ENCODE measurements at places on chromosomes 3 and 15. TPM values are rescaled to one million over a fixed set of nuclear protein-coding genes. Genes with fewer than 3 reads are reported as not detected.
A peak's percentile ranks its signal among the peaks of the same experiment; 100 is the strongest.

DNA sequence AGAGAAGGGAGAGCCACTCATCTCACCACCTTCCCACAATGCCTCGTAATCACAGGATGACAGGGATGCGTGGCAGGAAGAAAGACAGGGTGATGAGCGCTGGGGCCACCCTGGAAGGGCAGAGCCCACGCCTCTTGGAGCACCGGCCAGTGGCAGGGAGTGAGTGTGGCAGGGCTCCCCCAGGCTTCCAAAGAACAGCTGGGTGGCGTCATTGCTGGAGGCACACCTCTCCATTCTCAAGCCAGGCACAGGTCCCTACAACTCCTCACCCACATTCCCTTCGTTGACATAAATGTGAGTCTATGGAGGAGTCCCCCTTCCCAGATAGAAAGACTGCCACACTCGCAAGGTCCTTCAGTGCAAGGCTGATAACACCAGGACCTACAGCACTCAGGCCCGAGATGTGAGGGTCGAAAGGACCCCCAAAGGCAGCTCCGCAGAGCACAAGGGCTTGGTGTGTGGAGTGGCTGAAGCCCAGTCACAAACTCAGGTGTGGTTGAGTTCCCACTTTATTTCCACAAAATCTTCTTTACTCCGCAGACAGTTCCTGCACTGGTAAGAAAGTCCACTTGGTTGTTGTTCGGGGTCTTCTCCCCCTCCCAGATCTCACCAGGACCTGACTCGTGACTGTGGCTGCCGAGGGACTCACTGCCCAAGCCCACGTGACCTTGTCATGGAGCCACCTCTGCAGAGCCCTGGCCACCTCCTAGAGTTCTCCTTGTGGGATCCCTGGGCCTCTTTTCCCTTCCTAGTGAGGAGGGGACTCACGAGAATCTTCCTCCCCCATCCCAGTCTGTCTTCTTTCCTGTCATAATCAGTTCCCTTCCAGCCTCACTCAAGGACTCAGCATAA, 22.4 kb upstream of the CORO2B start:
- H3K4me1 ChIP-seq: no peaks in the 10 kb centered on the region
- no peak overlapping the region for H3K4me3 ChIP-seq
- peaks cover 15% of the 10 kb centered on the region for H3K27me3 ChIP-seq
- no peak for DNase-seq

GRCh38 chr3:112519424-112520001, 20.2 kb upstream of the BTLA start:
- H3K4me3 ChIP-seq: no peak overlapping the region
- no peaks in the 10 kb centered on the region for H3K36me3 ChIP-seq
- no peak overlapping the region for H3K27ac ChIP-seq
- no peaks in the 10 kb centered on the region for H3K27me3 ChIP-seq
- peak; percentile 54 for DNase-seq

DNA sequence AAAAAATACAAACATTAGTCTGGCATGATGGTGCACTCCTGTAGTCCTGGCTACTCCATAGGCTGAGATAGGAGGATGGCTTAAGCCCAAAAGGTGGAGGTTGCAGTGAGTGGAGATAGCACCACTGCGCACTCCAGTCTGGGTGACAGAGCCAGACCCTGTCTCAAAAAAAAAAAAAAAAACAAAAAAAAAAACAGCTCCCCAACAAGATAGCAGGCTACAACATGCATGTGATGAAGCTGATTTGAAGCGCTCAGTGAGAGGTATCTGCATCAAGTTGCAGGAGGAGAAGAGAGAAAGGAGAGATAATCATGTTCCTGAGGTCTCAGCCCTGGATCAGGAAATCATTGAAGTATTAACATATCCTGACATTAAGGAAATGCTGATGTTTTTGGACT, 608 bp upstream of the PPCDC start:
- no peak overlapping the region for H3K4me3 ChIP-seq
- no peak overlapping the region for H3K27ac ChIP-seq
- peaks cover 5% of the 10 kb centered on the region for H3K4me1 ChIP-seq
- H3K27me3 ChIP-seq: no peaks in the 10 kb centered on the region

DNA sequence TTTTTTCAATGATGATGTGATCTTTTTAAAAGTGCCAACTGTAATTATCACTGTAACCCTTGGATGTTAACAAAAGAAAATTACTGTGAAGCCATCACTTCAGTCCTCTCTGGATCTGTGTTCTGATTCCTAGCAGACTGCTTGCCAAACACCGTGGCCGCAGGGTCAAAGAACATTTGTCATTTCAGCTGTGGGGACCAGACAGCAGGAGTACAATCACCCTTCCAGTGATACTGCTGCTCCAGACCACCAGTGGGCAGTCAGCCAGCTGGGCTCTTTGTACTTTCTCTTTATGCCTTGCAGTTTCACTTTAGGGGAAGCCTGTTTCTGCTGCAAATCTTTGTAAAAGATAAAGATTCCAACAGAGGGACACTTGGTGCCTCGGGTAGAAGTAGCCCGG, 770.0 kb downstream of the GRM7 start:
- no peaks in the 10 kb centered on the region for H3K27me3 ChIP-seq
- H3K27ac ChIP-seq: no peak overlapping the region

DNA sequence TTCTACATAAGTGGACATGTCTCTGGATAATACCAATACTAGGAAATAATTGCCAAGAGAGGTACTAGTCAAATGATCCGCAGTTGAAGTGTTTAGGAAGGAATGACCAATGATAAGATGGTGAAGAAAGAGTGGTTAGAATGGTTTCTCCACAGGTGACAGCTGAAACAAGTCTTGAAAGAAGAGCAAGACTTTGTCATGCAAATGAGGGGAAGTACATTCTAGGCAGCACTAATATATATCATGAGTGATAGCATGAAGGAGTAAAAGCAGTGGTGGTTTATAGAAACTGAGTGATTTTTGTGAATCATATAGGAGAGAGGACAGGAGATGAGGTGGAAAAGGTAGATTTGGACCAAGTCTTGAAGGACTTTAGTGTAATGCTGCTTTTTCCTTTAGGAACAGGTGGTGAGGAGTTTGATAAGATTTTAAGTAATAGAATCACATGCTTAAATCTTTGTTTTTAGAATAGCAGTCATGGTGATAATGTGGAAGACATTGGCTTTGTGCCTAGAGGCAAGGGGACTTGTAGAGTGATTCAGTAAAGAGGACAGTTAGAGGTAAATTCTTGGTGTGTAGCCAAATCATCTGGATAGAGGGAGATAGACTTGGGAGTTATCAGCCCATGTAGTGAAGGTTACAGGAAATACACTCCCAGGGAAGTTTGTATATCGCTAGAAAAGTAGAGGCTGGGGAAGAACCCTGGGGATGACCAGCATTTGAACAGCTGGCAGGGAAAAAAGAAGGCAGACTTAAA, 31.9 kb downstream of the SLMAP start:
- H3K27ac ChIP-seq: no peak overlapping the region
- peaks cover 8% of the 10 kb centered on the region for H3K4me1 ChIP-seq
- DNase-seq: no peak
- H3K36me3 ChIP-seq: no peaks in the 10 kb centered on the region
- no peaks in the 10 kb centered on the region for H3K27me3 ChIP-seq

- H3K27ac ChIP-seq: peak overlapping the region; percentile 42
- H3K36me3 ChIP-seq: no peaks in the 10 kb centered on the region
- H3K27me3 ChIP-seq: no peaks in the 10 kb centered on the region
These were observed 65.6 kb downstream of the MAP2K5 start for GRCh38 chr15:67607959-67608637.

GRCh38 chr15:28881600-28881999, 4.2 kb upstream of the APBA2 start:
- H3K27me3 ChIP-seq: peaks cover 14% of the 10 kb centered on the region
- no peak overlapping the region for H3K27ac ChIP-seq
- no peaks in the 10 kb centered on the region for H3K36me3 ChIP-seq
- H3K4me1 ChIP-seq: no peaks in the 10 kb centered on the region
- no peak for DNase-seq

GRCh38 chr3:152941859-152942258, 106.9 kb downstream of the P2RY1 start:
- H3K36me3 ChIP-seq: no peaks in the 10 kb centered on the region
- H3K4me3 ChIP-seq: no peak overlapping the region
- peaks cover 3% of the 10 kb centered on the region for H3K4me1 ChIP-seq
- H3K27ac ChIP-seq: peak overlapping the region; percentile 48

- H3K4me1 ChIP-seq: no peaks in the 10 kb centered on the region
- no peaks in the 10 kb centered on the region for H3K36me3 ChIP-seq
- H3K27ac ChIP-seq: no peak overlapping the region
These were observed 402.1 kb upstream of the SUCLG2 start for GRCh38 chr3:68056556-68056955.

DNA sequence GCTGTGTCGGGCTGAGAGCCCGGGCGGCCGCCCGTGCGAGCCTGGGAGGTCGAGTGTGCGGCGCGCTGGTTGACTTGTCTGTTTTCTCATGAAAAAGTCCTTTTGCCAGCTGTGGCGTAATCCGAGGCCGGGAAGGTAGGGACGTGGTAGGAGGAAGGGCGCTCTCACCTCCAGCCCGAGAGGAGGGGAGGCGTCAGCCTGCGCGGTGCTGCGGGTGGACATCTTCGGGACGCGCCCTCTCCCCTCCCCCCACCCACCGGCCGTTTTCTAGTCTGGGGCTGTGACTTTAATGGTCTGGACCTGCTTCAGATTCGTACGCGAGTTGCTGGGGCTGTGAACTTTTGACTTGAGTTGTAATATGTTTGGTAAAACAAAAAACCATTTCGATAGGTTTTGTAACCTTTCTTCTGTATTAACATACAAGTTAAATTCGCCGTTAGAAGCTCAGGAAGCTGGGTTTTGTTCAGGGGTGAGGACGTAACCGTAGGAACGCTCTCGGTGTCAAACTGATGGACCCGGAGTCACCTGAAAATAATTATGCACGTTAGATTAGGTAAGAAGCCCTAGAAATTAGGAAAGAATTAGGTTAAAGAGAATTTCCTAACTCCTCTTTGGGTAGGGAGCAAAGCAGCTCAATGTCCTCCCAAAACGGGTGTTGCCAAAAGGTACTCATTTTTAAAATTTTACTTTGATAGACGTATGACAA, 762 bp downstream of the NCK1 start:
- H3K4me1 ChIP-seq: no peaks in the 10 kb centered on the region
- DNase-seq: peak; percentile 69
- no peaks in the 10 kb centered on the region for H3K27me3 ChIP-seq
- H3K27ac ChIP-seq: peak overlapping the region; percentile 98

DNA sequence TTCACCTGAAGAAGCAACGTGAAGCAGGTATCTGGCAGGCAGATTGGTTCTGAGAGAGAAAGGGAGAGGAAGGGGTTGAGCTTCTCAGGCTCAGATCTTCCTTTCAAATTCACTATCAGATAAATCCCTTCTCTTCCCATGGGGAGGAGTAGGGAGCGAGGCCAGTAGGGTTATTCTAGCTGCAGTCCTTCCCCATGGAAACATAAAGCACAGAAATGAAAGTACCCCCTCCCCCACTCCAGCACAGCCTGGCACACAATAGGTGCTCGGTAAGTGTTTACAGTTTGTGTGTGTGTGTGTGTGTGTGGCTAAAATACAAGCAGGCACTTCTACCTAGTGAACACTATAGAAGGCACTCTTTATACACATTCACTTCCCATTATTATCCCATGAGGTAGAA, 20.8 kb upstream of the VPS8 start:
- H3K4me1 ChIP-seq: peaks cover 3% of the 10 kb centered on the region
- DNase-seq: no peak
- no peak overlapping the region for H3K27ac ChIP-seq
- no peak overlapping the region for H3K4me3 ChIP-seq

The ARHGEF26 gene
- 5.2 TPM for total RNA-seq

The IL17RC gene
- 21.2 TPM for total RNA-seq

The LMAN1L gene
- total RNA-seq: not detected

The SLC35G2 gene
- total RNA-seq: 1.2 TPM

Data from colonic mucosa (tissue), 4 donors.